ENCODE measurements at places on chromosomes 7 and 10. TPM values are rescaled to one million over a fixed set of nuclear protein-coding genes. Genes with fewer than 3 reads are reported as not detected.

TET1 gene
- total RNA-seq = 5.2 TPM

ACSL5 gene
- total RNA-seq = 1.4 TPM

PIK3CG gene
- total RNA-seq = 0.03 TPM

AKR1B1 gene
- 46.7 TPM for total RNA-seq

GPR15LG gene
- total RNA-seq = not detected

PLPP4 gene
- total RNA-seq = 4.3 TPM

OIT3 gene
- 0.03 TPM for total RNA-seq

ACTA2 gene
- total RNA-seq = 1,211 TPM

TMEM236 gene
- 0.07 TPM for total RNA-seq

EPO gene
- total RNA-seq = not detected

LRCH4 gene
- 11.7 TPM for total RNA-seq

EGR2 gene
- total RNA-seq = 1.7 TPM

APBB1IP gene
- 0.26 TPM for total RNA-seq

COL13A1 gene
- 38.9 TPM for total RNA-seq
